ENCODE measurements at places on chromosomes 13 and 19.
A peak's percentile ranks its signal among the peaks of the same experiment; 100 is the strongest.

DNA sequence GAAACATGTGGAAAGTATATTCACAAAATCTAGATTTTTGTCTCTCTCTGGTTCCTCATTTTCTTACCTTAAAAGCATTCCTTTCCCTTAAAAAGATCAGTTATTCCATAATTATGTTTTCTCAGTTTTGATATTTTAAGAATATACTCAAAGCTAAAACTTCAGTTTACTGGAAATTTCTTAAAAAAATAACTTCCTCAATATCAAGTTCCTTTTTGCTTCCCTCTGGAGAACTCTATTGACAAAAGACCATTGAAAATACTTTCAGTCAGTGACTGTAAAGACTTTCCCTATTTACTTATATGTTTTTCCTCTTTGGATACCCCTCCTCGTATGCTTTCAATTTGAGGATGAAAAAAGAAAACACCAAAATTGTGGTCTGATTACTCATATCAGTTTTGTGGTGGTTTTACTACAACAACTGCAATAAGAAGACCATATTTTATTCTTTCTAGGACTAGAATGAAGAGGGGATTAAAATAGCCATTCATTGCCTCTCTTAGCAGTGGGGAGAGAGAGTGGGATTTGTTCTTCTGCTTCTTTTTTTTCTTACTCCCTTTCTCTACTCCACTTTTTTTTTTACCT lies 113.2 kb downstream of the ESD start:
- DNase-seq, result no peak

- no peak for DNase-seq
These were observed 324.5 kb upstream of the NBEA start for GRCh38 chr13:34617473-34618083.

- no peak for DNase-seq
These were observed 116.9 kb downstream of the DPF1 start for GRCh38 chr19:38107129-38107528.

DNA sequence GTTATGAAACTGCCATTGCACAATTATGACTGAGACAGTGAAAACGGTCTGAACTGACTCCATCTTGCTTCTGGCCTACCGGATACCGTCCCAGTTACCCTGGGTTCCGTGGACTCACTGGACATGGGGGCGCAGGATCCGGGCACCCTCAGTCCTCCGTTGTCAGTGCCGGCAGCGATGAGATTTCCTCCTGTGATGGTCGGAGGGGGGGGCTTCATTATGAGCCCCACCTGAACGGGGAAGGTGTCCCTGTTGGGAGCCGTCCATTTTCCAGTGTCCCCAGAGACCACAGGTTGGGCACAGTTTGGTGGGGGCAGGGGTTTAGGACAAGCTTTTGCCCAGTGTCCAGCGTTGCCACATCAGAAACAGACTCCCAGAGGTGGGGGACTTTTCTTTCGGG lies 23.4 kb downstream of the TMEM255B start:
- no peak for DNase-seq

DNA sequence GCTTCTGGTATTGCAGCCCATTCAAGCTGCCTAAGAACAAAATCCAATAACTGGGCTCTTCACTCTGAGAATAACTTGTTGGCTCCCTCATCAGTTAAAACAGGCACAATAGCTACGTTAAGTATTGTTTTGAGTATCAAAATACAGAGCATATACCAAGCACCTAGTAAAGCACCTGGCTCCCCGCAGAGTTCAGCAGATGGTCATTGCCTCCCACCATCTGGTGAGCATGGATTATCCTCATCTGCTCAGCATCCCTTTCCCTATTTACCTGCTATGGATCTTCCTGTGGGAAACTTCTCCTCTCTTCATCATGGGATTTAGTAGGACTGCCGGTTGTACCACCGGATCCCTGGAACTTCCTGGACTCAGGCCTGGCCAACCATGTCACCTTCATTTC lies 199.2 kb upstream of the MAB21L1 start:
- no peak for DNase-seq

GRCh38 chr13:33868343-33868994 lies 50.5 kb downstream of the RFC3 start:
- no peak for DNase-seq

DNA sequence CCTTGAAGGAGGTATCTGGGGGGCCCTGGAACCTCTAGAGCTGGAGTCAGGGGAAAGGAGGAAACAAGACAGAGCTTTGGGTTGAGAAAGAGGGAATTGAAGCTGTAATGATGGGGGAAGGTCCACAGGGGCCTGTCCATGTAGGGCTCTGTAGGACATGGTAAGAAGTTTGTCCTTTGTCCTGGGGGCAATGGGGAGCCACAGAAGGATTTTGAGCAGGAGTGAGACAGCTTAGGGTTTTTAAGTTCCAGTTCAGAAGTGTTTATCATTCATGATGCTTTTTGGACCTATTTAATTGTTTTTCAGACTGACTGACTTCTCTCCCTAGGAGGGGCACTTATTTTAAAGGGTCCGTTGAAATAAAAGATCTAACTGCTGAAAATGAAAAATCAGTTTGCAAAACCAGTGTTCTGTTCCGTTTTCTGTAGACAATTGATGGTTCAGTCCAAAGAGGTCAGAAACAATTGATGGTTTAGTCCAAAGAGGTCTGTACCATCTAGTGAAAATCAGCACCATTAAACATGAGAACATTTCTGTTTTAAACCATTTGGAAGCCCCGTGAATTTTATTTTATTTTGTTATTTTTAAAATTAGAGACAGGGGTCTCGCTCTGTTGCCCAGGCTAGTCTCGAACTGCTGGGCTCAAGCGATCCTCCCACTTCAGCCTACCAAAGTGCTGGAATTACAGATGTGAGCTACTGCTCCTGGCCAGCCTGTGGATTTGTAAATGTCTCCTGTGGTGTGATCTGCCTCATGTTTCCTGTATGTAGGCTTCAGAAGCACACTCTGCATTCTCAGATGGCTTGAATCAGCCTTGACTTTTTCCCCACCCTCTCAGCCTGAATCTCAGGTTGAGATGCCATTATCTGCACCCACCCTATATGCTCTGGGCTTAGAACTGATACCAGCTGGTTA lies 8.4 kb downstream of the PLD3 start:
- no peak for DNase-seq

- no peak for DNase-seq
These were observed 182.7 kb upstream of the CSNK1A1L start for GRCh38 chr13:37288057-37288720.

DNA sequence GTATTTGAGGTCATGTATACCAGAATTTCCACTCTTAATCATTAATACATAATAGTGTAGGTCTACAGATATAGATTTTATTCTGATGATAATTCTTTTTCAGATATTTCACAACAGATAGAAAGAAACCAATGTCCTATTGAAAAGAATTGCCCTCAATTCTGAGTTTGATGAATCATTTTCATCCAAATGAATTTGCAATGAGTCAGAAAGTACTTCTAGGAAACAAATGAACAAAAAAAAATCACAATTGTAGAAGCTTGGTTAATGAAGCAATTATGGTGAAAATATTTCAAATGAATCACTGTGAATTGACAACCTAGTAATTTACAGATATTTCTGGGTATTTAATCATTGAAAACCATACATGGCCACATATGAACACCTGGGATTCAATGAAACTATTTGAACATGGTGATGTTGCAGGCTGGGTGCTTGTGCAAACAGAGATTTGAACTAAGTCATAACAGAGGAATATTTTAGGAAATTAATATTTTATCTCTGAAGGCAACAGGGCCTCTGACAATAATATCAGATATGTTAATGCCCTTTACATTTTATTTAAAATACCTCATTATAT lies 360.9 kb downstream of the SLITRK5 start:
- no peak for DNase-seq

DNA sequence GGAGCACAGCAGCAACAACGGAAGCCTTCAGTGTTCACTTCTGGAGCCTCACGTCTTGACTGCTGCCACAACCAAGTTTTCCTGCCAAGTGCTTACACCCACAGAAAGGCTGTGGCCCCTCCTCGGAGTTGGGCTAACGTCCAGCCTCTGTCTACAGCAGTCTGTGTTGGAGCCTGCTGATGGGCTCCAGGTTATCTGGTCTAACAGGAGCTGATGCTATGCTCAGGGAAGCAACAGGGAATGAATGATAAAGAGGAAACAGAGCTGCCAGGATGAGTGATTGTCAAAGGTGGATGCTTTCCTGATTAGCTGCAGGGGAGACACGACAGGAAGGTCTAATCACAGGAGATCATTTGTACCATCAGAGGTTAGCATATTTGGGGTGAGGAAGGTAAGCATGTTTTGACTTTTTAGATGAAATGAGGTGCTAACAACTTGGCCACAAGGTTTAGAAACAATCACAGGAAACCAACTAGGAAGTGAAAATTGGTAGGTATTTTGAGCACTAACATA lies 53.8 kb upstream of the RCBTB2 start:
- no peak for DNase-seq

DNA sequence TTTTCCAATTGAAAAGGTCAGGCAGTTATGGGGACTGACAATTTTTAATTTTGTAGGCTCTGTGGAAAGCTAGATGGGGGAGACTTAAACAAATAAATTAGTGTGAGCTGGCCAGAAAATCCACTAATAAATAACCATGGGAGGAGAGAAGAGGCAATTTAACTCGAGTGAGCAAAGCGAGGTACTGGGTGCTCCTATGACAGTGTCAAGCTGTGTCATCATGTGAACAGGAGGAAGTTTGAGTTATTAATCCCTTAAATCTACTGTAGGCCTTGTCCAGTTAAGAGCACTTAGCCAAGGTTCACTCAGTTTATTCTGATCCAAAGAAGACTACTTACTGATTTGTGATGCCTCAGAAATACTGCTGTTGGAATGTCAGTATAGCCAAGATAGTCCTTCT lies 122.8 kb downstream of the OXGR1 start:
- DNase-seq, result no peak

DNA sequence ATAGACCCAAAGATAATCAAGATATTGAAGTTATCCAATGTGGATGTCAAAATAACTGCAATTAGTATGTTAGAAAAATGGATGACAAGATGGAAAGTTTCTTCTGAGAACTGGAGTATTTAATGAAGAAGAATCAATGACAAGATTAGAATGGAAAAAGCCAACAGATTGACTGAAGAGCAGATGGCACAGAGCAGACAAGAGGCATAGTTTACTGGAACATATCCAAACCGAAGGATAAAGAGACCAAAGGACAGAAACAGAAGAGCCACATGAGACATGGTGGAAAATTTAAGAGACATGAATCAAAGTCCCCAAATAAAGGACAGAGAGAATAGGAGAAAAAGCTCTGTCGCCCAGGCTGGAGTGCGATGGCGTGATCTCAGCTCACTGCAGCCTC lies 89.6 kb upstream of the RXFP2 start:
- no peak for DNase-seq

GRCh38 chr13:90070362-90070761 lies 1277.1 kb upstream of the MIR17HG start:
- no peak for DNase-seq

- DNase-seq, result no peak
These were observed 64.9 kb upstream of the FGF14 start for GRCh38 chr13:102466610-102467190.

DNA sequence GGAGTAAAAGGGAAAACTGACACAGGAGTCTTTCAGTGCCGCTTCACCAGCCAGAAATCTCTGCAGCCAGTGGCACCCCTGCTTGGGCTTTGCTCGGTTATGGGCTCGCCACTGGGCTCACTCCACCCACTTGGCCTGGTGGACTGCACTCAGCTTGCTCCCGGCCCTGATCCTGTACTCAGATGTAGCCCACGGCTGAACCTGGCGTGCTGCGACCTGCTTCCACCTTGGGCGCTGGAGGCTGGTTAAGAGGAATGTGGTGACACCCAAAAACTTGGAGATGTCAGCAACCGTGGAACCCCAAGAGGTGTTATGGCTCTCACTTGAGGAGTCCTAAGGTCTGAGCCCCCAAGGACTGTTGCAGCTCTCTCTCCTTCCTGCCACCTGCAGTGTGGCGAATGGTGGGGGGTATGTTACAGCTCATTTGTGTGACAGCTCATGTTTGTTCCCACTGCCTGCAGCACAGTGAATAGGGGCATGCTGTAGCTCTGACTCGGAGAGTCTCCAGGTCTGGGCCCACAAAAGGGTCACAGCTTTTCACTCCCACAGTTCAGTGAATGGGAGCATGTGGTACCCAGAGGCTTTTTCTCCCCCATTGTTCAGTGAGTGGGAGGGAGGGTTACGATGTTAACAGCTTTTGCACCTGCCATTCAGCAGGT lies 1124.5 kb upstream of the ATXN8OS start:
- no peak for DNase-seq

- peak; percentile 99 for DNase-seq
These were observed at the start of gene RFX2 for GRCh38 chr19:6110360-6110977. Gene RFX2, minus strand, starts transcription at chr19:6110500. Its CDS starts 63,004 bp downstream, at chr19:6047496.

DNA sequence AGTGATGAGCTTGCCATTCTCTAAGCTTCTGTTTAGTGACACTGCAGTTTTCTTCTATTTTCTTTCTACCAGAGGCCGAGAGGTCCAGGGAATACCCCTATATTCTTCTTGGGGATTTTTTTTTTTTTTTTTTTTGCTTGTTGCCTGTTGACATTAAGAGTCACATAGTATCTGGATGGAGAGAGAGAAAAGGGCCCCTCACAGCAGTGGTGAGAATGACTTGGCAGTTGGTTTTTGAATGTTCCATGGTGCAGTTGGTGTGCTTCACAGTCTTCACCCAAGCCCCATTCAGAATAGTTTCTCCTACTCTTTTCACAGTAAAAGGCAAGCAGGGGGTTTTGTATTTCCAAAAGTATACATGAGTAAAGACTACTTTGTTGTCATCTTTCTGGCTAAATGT lies 577.9 kb downstream of the LMO7 start:
- no peak for DNase-seq

- no peak for DNase-seq
These were observed 157.6 kb downstream of the FOXO1 start for GRCh38 chr13:40508767-40509342.

- no peak for DNase-seq
These were observed 13.7 kb downstream of the SLC7A10 start for GRCh38 chr19:33211794-33212435.

DNA sequence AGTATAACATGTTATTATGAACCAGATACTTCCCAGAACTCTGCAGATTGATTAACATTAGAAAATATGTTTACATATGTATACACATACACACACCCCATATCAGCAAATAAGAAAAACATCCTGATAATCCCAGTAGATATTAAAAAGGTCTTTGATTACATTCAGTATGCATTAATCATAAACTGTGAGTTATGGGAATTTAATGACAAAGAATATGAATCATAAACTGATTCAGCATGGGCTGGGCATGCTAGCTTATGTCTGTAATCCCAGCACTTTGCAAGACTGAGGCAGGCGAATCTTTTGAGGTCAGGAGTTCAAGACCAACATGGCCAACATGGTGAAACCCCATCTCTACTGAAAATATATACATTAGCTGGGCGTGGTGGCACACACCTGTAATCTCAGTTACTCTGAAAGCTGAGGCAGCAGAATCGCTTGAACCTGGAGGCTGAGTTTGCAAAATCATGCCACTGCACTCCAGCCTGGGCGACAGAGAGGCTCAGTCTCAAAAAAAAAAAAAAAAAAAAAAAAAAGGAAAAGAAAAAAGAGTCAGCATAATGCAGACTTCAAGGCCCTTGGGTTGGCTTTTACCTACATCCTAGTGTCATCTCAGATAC lies 581.9 kb upstream of the PRR20A start:
- DNase-seq, result no peak
